Caudate nucleus (tissue), 63 donors: ENCODE measurements at places on chromosomes 11 and 22.

DNA sequence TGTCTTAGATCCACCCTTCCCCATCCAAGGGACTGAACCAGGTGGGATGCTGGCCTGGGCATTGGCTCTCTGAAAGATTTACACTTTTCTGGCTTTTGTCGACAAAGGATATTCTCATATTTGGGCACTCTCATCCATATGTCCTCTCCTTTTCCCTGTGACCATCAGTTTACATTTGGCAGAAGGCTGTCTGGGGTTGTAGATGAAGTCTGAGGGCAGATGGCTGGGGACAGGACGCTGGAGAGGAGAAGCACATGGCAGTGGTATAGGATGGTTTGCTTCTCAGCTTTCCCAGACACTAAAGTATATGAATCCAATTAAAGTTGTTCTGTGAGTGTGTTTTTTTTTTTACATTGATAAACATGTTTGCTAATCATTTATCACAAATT lies 757.5 kb downstream of the NTM start:
- DNase-seq: no peak

DNA sequence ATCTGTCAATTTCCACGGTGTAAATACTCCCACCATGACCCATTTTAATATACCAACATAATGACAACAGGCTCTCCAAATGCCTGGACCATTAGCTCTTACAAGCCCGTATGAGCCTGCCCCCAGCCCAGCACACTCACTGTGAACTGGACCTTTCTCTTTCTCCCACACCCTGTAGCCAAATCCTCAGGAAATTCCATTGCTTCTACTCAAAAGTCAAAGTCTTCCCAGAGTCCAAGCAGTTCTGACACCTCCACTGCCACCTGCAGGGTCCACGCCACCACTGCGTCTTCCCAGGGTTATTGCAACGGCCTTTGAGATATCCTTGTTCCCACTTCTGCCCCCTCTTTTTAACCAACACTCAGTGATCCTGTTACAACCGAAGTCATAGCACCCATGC lies 110.1 kb upstream of the ASPHD2 start:
- DNase-seq: no peak

DNA sequence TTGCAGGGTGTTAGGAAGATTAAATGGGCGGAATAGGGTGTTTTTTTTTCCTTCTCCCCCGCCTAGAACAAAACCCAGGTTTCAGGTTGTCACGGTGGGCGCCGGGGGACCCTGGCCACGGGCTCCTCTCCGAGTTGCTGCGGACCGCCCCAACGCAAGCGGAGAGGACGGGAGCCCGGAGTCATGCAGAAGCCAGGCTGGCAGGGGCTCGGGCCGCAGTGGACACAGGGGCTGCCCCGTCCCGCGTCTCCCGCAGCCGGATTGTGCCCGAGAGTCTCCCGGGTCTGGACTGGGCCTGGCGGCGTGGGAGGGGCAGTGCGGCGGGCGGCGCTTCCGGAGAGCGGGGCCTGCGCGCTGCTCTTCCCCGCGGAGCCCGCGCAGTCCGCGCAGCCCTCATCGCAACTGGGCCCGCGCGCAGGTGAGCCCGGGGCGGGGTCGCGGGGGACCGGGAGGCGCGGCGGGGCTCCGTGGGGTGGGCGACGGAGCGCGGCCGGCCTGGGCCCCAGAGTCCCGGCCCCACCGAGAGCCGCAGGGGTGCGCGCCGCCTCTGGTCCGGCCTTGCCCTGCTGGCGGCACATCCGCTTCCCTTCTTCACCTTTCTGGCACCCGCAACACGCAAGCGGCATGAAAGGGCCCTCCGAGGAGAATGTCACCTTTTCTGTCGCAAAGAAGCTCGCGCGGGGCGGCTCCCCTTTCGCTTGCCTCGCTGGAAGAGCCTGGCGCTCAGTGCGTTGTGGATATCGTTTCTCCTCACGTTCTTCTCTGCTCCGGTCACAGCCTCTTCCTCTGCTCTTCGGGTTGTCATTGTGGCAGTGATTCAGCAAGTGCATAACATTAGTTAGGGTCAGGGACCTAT lies at the start of gene TIRAP:
TIRAP (plus strand) TSS at position 358 of the 856 bp plus-strand sequence. CDS start 7,802 bp downstream, outside the sequence.
- DNase-seq: peak; percentile 82

- DNase-seq: peak; percentile 32
These were observed 2.8 kb upstream of the CABP7 start for GRCh38 chr22:29716814-29717545.

GRCh38 chr22:22787786-22788459 lies 99.7 kb upstream of the IGLL5 start:
- DNase-seq: no peak

- DNase-seq: no peak
These were observed 9.9 kb upstream of the KCNJ5 start for GRCh38 chr11:128881221-128881620.

- no peak for DNase-seq
These were observed 18.6 kb downstream of the CWC15 start for GRCh38 chr11:94954753-94955152.

DNA sequence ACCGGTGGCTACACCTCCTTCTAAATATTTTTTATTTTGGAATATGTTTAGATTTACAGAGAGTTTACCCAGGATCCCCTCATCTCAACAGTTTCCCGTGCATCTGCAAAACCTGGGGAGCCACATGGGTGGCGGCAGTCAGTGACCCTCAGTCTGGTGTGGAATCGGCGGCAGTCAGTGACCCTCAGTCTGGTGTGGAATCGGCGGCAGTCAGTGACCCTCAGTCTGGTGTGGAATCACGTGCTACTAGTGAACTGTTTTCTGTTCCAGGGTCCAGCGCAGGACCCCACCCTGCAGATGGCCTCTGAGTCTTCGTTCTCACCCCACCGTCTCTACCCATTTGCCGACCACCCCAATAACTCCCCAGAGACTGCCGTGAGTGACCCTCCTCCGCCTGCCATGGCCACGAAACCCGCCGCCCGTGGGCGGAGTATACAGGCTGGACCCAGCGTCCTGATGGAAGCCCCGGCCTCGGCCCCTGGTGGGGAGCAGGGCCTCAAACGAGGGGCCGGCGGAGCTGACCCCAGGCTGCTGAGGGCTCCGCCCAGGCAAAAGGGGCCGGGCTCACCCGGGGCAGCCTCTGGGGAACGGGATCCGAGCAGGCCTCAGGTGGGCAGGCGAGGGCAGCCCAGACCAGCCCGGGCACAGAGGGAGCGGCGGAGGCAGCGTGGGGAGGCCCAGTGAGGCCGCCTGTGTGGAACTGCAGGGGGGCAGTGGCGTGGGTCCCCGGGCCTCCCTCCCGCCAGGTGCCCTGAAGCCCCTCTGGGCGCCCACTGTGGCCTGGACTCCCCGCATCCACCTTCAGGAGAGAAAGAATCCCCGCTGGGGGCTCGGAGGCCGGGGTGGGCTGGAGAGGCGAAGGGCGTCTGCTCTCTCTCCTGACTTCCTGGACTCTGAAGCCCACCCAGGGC lies 2.5 kb downstream of the IL17REL start:
- DNase-seq: no peak

- no peak for DNase-seq
These were observed 19.3 kb downstream of the SYN3 start for GRCh38 chr22:33038836-33039235.

- no peak for DNase-seq
These were observed 2.1 kb downstream of the ACCSL start for GRCh38 chr11:44049832-44050231.

- DNase-seq: no peak
These were observed 78.9 kb upstream of the BIRC3 start for GRCh38 chr11:102238391-102238821.

DNA sequence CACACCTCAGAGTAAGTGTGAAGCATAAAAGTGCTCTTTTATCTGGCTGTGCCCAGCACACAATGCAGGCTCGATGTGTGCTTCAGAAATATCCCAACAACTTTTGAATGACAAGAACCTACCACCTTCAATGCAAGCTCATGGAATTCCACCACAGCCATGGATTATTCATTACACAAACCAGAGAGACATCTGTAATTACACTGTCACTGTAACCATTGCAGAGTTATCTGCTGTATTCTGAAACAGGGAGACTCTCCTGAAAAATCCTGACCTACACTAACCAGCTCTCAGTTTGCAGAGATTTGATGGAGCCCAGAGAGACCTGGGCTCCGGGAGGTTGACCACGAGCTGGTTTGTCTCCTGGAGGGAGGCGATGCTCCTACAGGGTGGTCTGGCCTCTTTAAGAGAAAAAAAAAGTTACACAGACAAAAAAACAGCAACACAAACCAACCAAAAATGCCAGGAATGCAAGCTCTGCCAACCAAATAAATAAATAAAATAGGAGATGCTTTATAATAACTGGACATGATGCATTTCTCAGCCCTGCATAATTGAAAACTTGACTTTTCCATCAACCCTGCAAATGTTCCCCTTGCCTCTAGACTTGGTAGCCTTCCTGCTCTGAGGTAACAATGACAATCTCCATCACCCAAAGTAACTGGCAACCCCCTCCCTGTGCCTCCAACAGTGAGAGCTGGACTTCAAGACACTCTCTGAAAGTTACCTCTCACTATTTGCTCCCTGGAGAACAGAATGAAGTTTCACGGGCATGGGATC lies 69.7 kb downstream of the ETS1 start:
- DNase-seq: no peak

DNA sequence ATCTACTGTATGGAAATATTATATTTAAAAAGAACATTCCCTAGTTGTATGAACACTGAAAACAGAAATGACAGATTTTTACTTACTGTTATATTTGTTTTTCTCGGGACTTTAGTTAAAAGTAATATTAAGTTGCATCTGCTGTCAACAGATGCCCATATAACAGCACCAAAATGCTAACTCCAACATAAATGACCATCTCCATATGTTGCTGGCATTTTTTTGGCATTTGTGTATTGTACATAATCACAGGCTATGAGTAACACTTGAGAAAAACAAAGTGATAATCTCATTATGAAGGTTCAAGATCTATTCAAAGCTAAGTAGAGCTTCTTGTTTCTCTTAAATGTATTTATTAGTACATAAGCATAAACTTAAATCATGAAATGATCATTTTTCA lies 172.0 kb downstream of the CNTN5 start:
- no peak for DNase-seq

DNA sequence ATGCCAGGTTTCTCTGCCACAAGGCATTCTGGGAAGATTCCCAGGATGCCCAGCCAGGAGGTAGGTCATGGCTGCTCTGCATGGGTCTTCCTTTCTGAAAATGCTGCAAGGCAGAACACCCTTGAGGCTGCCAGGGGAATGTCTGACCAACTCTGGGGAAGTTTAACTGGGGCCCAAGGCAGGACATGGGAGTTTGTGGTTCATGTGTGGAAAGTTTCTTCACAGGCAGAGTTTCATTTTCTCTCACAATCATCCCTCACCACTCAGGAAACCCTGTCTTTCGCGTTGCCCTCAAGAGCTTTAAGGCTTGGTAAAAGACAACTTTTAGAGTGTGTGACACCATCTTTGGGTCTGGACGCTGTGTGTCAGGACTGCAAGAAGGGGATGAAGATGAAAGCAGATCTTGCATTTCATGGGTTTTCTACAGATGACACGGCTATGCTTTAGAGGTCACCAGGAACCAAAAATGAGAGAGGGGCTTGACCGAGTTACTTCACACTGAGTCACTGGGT lies 133.5 kb downstream of the CD44 start:
- no peak for DNase-seq

GRCh38 chr11:118521892-118522311 lies 5.4 kb upstream of the TTC36 start:
- DNase-seq: no peak

DNA sequence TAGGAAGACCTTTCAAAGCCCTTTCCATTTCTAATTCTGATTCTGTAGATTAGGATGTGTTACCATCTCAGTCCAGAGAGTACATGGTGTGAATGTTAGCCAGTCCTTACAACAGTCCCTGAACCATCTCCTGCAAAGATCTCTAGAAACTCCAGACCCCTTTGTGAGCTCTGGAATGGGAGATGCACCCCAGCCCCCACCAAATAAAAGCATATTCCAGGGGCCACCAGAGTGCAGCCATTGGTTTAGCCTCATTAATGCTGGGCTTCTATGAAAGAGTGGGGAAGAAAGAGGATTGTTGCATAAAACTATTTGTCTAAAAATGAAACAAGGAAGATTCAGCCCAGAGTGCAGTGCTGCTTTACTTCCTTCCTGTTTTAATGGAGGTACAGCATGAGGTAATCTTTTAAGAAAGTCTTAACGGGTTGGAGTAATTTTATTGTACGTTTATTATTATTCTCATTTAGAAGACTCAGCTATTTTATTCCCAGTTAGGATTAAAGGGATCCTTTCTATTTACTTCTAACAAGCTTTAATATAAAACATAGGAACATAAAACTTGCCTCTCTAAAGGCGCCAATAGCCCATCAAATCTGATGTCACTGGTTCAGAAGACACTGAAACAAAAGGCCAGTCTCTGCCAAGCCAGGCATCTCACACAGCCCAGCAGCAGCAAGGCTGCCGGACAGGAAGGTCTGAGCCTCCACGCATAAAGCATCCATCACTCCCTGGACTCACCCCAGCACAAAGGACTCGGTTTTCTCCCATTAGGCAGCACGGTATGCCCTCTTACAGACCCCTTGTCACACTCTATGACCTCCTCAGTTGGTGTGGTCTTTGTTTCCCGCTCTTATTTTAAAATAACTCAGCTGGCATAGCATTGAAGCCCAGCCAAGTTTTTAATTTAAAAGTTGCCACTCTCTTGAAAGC lies 203.9 kb upstream of the BLID start:
- DNase-seq: no peak

DNA sequence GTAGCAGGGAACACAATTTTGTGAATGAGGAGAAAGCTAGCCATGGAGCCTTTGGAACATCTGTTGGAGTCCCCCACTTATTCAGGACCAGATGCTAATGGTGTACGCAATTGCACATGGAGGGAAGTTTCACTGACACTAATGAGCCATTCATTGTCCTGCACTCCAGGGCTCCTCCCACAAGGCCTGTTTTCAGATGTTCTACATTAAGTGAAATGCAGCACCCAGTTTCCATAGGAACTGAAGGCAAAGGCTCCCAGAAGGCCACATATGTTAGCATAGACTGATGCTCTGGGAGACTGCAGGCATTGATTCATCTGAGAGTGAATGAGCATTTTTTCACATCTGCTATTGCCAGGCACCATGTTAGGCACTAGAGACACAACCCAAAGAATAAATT lies 399.5 kb downstream of the ETS1 start:
- no peak for DNase-seq

GRCh38 chr22:42500161-42500835 lies 19.3 kb downstream of the RRP7A start:
- DNase-seq: peak; percentile 74

DNA sequence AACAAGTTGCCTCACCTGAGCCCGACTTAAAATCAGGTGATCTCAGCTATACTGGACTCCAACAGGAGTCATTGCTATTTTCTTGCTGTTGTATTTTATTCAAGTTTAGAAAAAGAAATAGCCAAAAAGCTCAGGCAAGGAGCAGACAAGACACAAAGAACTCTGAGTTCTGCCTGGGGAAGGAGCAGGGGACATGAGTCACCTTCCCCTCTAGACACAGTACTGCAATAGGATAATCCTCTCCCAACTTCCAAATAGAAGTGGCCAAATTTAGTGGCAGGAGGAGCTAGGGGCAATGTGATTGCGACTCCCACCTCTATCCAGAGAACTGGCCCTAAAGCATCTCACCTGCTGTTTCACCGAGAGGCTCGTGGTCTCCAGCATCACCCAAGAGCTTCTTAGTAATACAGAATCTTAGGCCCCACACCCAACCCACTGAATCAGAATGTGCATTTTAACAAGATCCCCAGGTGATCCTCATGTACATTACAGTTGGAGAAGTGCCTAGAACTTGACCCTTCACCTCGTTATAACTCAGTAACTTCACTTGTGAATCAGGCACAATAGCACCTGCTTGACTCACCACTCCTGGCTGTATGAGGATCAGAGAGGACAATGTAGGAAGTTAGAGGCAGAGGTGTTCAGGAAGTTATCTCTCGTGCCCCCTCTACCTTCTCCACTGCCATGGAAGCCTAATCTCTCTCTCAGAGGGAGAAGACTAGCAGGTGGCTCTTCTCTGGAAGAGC lies 56.8 kb upstream of the FBXO3 start:
- DNase-seq: no peak
